ENCODE measurements at places on chromosomes 6 and 20. TPM values are rescaled to one million over a fixed set of nuclear protein-coding genes. Genes with fewer than 3 reads are reported as not detected.

Gene SLC17A2
- not detected for total RNA-seq

Gene PCSK2
- not detected for total RNA-seq

Gene MAS1
- not detected for total RNA-seq

Gene BMP2
- total RNA-seq: 2.2 TPM

Gene MYH7B
- 0.15 TPM for total RNA-seq

Gene DEFB132
- total RNA-seq: not detected

Gene GOPC
- total RNA-seq: 18.1 TPM

Gene ZNF391
- total RNA-seq: 0.45 TPM

Gene L3MBTL3
- 3.3 TPM for total RNA-seq

Gene RSPO4
- total RNA-seq: not detected

Gene HLA-DPA1
- not detected for total RNA-seq

Gene GLYATL3
- not detected for total RNA-seq

Gene C6orf58
- total RNA-seq: not detected

Gene SYCP2L
- 0.30 TPM for total RNA-seq

Gene SNAI1
- 2.5 TPM for total RNA-seq

Gene SLC35F1
- total RNA-seq: 0.15 TPM

Gene DNMT3B
- 4.0 TPM for total RNA-seq

Gene MAP3K5
- 9.1 TPM for total RNA-seq

Gene NR2E1
- total RNA-seq: not detected

Gene SNAP91
- total RNA-seq: 0.15 TPM

Gene MEP1A
- not detected for total RNA-seq

Gene OCSTAMP
- total RNA-seq: not detected

Gene MAD2L1BP
- 37.7 TPM for total RNA-seq

Gene ARG1
- total RNA-seq: not detected

Gene PEDS1
- total RNA-seq: 33.0 TPM

Gene PACRG
- not detected for total RNA-seq

Gene SAPCD1
- total RNA-seq: 5.8 TPM

Gene CRISP3
- total RNA-seq: not detected

Gene GLP1R
- total RNA-seq: not detected

Gene LINC00237
- total RNA-seq: not detected

Gene HLA-DQB2
- not detected for total RNA-seq

Gene PRSS35
- total RNA-seq: 2.7 TPM

Gene RHAG
- total RNA-seq: not detected

Gene CTSZ
- 52.8 TPM for total RNA-seq

Gene C20orf144
- total RNA-seq: 0.84 TPM

Gene ASIP
- not detected for total RNA-seq

Gene TRIM15
- not detected for total RNA-seq

Gene EYS
- not detected for total RNA-seq

Gene AGER
- 1.0 TPM for total RNA-seq

Gene BAG2
- total RNA-seq: 13.1 TPM

Gene TINAG
- total RNA-seq: not detected

Gene CNR1
- total RNA-seq: 0.45 TPM

Gene GSTA2
- not detected for total RNA-seq

Gene CDSN
- total RNA-seq: not detected

Gene HDGFL1
- not detected for total RNA-seq

Gene ZNF311
- total RNA-seq: 0.74 TPM

Gene ZGPAT
- 24.7 TPM for total RNA-seq

Gene CLPSL1
- total RNA-seq: not detected

Gene DAAM2
- 7.9 TPM for total RNA-seq

Gene SALL4
- total RNA-seq: 1.5 TPM

Gene DPPA5
- total RNA-seq: not detected

Gene PRSS16
- total RNA-seq: not detected

Gene MCM8
- 12.1 TPM for total RNA-seq

Gene RSPH4A
- not detected for total RNA-seq
